ENCODE measurements at places on chromosomes 6 and 20.

DNA sequence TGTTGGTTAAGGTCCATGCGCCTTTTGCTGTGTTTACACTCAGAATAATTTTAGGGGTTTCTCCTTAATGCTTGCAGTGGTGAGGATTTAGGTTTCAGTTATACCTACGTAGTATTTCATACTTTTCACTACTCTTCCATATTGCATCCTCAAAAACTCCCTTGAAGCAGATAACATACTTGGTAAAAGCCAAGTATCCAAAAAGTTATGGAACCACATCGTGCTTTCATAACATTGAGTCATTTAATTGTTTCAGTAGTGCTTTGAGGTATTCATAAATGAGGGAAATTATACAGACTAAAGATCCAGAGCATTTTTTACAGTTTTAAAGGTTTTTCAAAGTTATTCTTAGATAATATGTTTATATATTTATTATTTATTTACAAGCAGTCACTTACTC is 4.0 kb upstream of the ATXN1 start:
- DNase-seq, result no peak

DNA sequence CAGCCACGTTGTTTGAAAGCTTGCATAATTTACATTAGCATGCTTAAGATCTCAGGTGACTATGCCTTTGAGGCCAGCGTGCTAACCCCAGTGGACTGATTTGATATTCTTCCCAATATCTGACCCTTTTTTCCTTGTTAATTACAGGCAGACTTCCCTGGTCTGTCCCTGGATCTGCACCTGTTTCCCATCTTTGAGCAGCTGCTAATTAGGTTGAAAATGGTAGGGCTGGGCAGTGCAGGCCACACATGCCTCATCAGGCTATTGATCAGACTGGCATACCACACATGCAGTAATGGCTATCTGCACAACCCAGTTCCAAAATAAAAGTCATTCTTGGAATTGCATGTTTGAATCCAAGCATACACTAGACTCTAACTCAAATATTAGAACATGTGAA is 164.3 kb upstream of the TFAP2D start:
- DNase-seq, result no peak

- DNase-seq, result no peak
Measured at GRCh38 chr20:46663531-46663930, 12.3 kb upstream of the SLC13A3 start.

DNA sequence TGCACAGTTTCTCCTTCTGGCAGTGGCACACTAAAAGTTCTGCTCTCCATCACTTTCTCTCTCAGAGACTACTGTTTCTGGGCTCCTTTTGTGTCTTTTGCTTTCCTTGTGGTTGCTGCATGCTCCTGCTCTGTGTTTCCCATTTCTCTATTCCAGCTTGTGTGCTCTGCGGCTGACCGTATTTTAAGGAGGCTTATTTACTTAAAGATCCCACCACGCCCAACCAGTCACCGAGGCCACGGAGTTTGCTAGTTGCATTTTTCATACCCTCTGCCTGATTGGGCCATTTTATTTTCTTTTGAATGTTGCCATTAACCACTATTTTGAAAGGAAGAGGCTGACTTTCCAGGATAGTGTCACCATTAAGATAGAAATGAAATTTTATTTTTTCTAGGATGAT is 626.4 kb upstream of the MMS22L start:
- no peak for DNase-seq

DNA sequence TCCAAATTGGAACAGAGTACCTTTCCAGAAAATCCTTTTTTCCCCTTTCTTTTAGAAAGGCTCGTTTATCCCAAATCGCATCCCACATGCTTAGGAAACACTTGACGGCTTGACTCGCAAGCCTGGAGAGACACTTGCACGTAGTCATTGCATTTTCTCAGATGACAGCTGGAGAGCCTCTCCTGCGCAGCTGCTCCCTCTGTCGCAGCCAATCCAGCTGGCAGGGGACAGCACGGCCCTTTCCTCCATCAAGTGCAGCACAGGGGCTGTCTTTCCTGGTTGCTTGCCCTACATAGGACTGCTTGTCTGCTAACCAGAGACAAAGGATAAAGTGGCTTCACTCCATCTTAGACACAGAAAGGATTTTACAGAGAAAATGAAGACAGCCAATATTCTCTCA is 77.6 kb upstream of the RGS17 start:
- DNase-seq, result no peak

GRCh38 chr20:1313236-1313964 is 15.5 kb downstream of the SDCBP2 start:
- peak; percentile 85 for DNase-seq

- DNase-seq, result no peak
Measured at GRCh38 chr20:44651684-44652423, at the start of gene ADA. Gene ADA, minus strand, starts transcription at chr20:44651699. Its CDS starts 92 bp downstream, at chr20:44651607.

DNA sequence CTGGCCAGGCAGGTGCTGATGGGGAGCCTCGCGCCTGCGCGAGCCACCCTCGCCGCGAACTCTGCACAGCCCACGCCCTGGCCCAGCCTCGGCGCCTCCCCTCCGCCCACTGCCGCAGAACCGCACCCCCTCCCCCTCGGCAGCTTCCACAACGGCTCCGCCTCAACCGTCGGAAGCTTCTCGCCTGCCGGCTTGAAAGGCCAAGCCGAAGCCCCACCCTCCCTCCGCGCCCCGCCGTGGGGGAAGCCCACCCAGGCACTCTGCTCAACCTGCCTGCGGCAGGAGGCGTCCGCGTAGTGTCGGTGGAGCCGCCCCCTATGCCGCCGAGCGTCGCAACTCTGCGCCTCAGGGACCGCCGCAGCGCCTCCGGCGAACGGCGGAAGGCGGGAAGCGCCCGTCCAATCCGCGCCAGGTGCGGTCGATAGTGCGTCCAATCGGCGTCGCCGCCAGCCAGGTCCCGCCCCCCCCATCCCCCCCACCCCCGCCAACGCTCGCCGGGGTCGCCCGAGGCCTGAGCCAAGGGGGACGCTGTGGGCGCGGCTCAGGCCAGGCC is at the start of gene SYCP2:
Gene SYCP2 (minus strand): TSS at position 342 of the 553 bp plus-strand sequence. CDS start 11,224 bp downstream, outside the sequence.
- DNase-seq, result no peak

GRCh38 chr6:36798852-36799251 is 40.4 kb downstream of the CPNE5 start:
- no peak for DNase-seq

DNA sequence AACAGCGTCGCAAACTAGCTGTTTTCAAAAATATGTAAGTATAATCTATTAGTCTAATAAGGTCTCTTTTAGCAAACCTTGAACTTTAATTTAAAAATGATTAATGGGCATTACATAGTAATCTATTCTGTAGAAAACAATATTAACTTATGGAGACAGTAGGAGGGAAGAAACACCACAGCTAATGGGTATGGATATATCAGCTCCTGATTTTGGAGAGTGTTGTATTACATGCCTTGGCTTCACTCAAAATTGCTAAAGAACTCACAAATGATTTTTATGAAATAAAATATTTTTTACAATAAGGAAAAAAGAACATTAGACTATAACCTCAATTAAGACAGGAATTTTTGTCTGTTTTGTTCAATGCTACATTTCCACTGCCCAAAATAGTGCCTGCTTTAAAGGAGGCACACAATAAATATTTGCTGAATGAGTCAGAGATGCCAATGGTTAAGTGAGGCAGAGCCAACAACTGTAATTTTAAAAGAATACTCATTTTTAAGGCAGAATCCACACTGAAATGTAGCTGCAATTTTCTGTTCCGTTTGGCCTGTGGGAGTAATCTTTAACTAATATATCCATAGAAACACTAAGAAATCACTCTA is 15.7 kb downstream of the ATG5 start:
- no peak for DNase-seq

GRCh38 chr6:29912840-29913239 is 29.5 kb upstream of the HLA-A start:
- DNase-seq, result no peak

- DNase-seq, result no peak
Measured at GRCh38 chr6:169587975-169588374, 113.9 kb downstream of the WDR27 start.

GRCh38 chr6:131910956-131911355 is 40.2 kb downstream of the CCN2 start:
- no peak for DNase-seq

- DNase-seq, result no peak
Measured at GRCh38 chr6:101398716-101399615, 5.5 kb downstream of the GRIK2 start.

DNA sequence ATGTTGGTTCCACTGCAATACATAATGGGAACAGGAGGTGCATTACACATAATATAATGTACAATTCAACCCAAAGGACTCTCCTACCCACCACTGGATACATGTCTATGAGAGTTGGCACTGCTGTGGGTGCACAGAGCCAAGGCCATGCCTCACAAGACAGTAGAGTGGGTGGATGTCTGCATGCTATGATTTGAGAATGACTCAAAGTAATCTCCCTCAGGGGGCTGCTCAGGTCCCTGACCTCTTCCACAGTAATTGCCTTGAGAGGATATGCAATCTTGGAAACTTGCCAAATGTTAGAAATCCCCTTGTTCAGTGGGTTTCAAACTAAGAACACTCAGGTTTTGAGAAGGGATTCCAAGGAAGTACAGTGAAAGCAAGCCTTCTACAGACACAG is 79.0 kb downstream of the ANKEF1 start:
- DNase-seq, result no peak

- peak; percentile 24 for DNase-seq
Measured at GRCh38 chr20:38769376-38770295, 21.4 kb downstream of the ACTR5 start.

- DNase-seq, result no peak
Measured at GRCh38 chr6:146545581-146545980, 1.9 kb downstream of the RAB32 start.

GRCh38 chr6:50807035-50807434 is 11.6 kb upstream of the TFAP2B start:
- no peak for DNase-seq

DNA sequence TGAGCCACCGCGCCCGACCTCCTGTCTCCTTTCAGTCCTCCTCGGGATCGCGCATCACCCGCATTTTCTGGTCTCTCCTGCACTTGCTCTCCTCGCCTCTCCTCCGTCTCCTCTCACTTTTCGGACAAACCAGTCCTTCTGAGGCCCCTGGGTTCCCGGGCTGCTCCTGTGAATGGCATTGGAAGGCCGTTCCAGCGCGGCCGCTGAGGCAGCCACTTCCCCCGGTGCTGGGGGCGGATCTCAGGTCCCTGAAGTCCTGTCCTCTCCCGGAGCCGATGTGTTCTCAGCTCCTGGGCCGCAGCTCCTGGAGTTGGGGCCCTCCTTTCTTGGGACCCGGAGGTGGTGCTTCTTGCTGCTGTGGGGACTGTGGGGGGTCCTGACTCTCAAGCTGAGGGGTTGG is 803 bp downstream of the MICB start:
- no peak for DNase-seq

DNA sequence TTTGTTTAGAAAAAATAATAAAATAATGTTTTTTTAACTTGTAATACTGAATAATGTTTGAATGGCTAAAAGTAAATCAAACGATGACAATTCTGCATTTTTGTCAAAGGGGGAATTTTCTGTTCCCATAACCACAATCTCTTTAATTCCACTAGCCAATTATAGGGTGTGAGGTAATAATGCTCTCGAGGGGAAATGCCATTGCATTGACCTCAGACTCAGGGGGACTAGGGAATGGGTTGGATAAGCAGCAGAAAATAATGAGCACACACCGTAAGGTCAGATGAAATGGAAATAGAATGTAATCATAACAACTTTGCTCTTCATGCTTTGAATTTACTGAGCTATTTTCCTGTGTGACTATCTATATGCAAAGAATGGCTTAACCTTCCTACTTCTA is 584.7 kb downstream of the RFPL4B start:
- DNase-seq, result no peak
